T1000 (cell line): ENCODE measurements at places on chromosomes 3 and 15.

GRCh38 chr3:58107597-58107996 is 99.4 kb downstream of the FLNB start:
- no peak for DNase-seq

- DNase-seq = no peak
These were observed 358.8 kb downstream of the GAP43 start for GRCh38 chr3:115982108-115982507.

DNA sequence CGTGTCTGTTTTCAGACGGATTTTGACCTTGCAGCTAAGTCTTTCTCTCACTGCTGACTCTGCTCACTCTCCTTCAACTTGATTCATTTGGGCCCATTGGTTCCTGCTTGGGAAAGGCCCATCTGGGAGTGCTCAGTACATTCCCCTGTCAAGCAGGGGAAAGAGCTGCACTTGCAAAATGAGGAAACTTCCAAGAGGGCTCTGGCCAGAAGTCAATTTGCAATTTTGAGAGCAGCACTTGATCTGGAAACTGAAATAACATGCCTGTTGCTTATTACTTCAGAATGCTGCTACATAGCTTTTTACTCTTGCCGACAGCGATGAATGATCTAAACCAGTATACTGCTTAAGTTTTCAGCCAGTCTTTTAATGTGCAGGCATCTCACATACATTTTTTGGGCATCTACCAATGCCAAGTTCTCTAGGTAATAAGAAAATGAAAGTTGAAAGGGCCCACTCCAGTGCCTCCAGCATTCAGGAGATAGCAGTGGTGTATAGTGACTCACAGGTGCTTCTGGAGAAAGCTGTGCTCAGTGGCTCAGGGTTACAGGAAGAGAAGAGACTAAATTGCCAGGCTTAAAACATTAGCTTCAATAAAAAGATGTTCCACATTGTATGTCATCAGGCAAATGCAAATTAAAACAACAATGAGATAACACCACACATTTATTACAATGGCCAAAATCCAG is 70.1 kb upstream of the RORA start:
- DNase-seq = no peak

DNA sequence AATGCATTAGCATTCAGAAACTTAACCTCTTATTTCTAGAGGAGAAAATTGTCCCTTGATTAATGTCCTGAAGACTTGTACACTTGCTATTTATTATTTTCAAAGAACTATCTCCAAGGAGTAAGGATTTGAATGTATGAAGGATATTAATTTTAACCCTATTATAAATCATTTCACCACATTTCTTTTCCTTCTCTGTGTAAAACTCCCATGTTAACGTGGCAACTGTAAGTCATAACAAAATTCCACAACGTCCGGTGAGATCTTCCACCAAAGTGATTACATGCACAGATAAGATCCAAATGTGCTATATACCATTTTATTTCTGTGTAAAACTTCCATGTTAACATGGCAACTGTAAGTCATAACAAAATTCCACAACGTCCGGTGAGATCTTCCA is 229.1 kb upstream of the ARHGEF26 start:
- no peak for DNase-seq

DNA sequence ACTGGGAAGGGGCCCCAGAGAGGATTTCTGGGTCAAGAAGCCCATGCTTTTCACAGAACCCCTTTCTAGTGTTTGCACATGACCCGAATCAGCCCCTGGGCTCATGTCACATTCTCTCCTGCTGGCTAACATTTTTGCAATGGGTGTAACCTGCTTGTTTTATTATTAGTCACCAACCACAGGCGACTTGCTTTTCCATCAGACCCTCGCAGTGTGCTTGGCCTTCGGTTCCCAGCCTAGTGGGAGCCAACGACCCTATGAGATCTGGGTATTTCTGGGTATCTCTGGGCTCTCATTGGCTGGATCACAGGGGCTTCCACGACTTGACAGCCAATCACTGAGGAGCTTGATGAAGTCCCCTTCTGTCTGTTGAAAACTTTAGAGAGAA is 11.0 kb upstream of the FBLN2 start:
- peak; percentile 85 for DNase-seq

DNA sequence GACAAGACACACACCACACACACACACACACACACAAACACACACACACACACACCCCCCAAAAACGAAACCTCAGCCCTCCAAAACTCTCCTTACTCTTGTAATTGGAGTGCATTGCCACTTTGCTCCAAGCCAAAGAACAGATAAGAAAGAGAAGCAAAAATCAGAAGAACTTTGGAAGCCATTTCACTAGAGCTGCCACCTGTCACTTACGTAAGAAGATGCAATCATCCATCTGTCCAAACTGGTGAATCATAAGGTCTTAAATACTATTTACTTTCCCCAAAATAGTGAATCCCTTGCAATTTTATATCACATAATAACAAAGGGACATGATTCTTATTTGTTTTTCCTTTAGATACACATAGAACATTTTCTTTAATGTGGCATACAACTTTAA is 285.4 kb downstream of the ZBTB20 start:
- no peak for DNase-seq

DNA sequence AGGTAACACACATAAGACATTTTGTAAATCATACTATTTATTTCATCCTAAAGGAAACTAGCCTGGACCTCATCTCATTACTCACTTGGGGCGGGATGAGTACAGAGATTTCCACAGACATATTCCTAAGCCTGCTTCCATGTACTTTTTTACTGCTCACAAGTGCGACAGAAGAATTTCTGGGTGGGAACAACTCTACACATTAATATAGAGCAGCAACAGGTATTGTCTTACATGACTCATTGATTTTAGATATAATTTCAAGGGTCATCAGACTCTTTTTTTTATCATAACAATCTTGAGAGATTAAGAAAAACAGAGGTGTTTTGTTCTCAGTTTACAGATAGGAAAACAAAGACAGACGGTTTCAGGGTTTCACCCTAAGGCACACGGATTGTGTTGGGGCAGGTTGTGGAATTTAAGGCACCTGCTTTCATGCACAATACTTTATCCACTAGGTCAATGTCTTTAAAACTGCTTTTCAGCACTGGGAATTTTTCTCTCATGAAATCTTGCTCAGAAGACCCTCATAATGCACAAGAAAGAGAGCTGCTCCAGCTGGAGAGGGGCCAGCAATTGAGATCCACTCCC is 186.7 kb upstream of the CDIN1 start:
- DNase-seq = no peak

DNA sequence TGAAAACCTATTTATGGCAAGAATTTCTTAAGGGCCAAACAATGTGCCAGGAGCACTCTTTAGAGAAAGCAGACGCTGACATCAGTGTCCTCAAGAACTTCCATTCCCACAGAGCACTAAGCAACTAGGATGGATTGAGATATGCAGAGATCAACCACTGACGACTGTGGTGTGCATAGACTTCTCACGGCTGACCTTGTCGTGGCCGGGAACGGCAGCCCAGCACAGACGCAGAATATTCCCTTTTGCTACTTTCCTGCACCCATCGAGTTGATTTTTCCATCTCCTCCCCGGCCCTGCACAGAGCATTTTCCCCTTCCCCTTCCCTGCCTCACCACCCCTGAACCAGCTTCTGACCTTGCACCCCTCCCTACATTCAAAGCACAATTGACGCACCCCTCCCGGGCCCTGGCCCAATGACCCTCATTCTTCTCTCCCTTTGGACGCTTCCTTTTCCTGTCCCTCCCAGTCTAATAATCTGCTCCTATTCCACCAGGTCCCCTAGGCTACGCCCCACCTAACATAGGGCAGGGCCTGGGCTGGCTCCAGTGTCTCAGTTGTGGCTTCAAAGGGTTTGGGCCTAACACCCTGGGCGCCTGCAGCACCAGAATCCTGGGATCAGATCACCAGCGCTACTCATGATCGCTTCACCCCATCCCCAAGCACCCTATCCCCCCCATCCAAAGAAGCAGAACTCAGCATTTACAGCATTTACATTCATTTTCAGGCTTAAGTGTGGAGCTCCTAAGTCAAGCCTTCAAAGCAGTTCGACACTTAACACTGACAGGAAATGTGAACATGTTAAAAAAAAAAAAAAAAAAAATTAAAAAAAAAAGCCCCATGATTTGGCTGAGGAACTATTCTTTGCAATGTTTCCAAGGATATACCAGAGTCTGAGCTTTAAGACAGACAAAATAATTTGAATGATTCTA is 151.2 kb downstream of the FOXP1 start:
- no peak for DNase-seq

DNA sequence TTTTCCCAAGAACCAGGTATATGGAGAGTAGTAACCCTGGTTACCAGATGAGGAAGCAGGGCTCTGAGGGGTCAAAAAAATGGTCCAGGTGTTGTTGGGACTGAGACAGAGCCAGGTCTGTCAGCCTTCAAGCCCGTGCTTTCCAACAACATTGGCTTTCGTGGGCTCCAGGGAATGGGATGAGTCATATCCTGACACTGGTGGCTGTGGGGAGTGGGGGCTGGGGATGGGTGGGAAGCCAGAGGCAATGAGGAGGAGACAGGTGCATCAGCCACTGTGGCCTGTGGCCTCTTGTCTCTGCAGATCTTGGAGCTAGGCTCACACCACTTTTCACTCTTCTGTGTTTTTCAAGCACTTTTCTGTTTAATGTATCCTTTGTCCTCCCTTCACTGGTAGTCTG is 38.2 kb downstream of the CORO2B start:
- DNase-seq = no peak

DNA sequence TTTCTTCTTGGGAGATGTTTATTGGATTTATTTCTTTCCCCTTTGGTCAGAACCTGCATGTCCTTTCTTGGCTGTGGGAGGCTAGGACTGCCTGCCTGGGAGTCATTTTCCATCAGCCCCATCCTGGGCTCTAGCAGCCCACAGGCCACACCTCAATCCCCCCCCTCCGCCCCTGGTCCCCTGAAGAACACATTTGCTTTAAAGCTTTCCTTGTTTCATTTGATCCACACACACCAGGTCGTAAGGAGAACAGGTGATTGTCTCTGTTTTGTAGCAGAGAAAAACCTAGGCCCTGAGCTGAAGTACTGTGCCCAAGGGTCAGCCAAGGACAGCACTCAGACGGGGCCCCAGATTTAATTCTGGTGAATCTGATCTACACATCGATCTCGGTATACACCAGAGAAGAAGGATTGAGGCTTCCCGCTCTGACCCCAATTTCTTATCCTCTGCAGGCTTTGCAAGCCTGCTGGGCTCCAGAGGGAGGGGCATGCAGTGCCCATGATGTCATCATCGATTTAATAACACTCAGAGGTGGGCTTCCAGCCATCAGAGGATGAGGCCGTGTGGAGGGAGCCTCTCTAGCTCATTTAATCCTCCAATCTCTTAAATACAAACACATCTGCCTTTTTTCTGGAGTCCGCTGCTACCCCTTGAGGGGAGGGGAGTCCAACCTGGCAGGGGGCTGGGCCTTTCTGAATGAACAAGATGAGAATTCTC is 1.7 kb upstream of the CLN6 start:
- DNase-seq = no peak
